Activated CD8-positive, alpha-beta memory T cell treated with anti-CD3 and anti-CD28 coated beads, Interleukin-2, amount 10 ng/mL, durations not matched to agents 7 days and 5 days (primary cell): ENCODE measurements at places on chromosomes 1 and 21.

DNA sequence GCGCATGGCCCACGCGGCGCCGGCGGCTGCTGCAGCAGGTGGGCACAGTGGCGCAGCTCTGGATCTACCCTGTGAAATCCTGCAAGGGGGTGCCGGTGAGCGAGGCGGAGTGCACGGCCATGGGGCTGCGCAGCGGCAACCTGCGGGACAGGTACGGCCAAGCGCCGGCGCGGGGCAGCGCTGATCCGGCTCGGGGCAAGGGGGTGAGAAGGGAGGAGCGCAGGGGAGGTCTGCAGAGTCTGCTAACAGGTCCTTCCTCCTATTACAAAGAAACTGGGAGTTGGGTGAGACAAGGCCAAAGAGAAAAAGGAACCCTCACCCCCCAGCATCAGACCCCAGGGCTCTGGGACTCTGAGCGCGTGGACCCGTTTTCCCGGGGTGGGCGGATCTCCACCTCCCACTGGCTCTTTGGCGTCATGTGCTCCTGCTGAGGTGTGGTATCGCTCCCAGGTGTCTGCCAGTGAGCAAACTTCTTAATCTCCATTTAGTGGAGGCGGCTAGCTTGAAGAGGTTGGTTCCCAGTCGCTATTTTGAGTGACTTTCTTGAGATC, 431 bp downstream of the MTARC1 start:
- no peaks in the 10 kb centered on the region for H3K36me3 ChIP-seq
- H3K4me3 ChIP-seq, result no peak overlapping the region
- H3K27ac ChIP-seq, result no peak overlapping the region
- H3K27me3 ChIP-seq, result peaks cover 70% of the 10 kb centered on the region

- no peak for DNase-seq
- peaks cover 46% of the 10 kb centered on the region for H3K36me3 ChIP-seq
- H3K27me3 ChIP-seq, result no peaks in the 10 kb centered on the region
- peaks cover 30% of the 10 kb centered on the region for H3K4me1 ChIP-seq
Measured at GRCh38 chr1:23367451-23367790, 2.2 kb downstream of the ZNF436 start.

GRCh38 chr1:15524283-15525049, 451 bp upstream of the CASP9 start:
- H3K36me3 ChIP-seq, result peaks cover 5% of the 10 kb centered on the region
- peak; percentile 100 for DNase-seq
- H3K27ac ChIP-seq, result peak overlapping the region; percentile 100
- peaks cover 55% of the 10 kb centered on the region for H3K4me1 ChIP-seq
- no peaks in the 10 kb centered on the region for H3K27me3 ChIP-seq
- peak overlapping the region; percentile 87 for H3K4me3 ChIP-seq

DNA sequence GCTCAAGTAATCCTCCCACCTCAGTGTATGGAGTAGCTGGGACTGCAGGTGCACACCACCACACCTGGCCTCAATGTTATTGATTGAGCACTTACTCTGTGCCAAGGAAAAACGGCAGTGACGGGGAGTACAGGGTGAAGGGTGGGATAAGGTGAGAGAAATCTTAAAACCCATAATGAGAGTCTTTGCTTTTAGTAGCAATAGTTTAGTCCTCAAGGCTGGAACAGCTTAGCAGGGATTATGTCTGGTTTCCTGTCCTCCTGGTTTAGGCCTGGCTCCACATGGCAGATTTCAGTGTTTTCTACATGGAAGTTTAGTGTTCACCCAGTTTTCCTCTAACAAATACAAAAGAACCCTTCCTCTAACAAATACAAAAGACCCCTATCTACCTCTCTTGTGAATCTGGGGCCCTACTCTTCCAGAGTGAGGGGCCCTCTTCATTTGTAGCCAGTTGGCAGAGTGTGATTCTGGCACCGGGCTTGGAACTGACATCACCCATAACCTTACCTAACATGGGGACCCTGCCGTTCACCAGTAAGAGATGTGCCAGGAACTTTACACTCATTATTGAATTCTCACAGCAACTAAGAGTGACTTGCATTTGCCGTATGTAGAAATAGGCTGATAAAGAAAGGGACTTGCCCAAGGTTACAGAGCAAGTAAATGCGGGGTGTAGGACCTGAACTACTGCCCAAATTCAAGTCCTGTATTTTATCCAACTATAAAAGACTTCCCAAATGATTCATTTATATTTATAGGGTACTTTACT, 6.9 kb downstream of the ZNF691 start:
- peaks cover 57% of the 10 kb centered on the region for H3K36me3 ChIP-seq
- H3K4me1 ChIP-seq, result peaks cover 15% of the 10 kb centered on the region
- DNase-seq, result no peak
- no peak overlapping the region for H3K4me3 ChIP-seq
- H3K27me3 ChIP-seq, result no peaks in the 10 kb centered on the region
- H3K27ac ChIP-seq, result no peak overlapping the region

DNA sequence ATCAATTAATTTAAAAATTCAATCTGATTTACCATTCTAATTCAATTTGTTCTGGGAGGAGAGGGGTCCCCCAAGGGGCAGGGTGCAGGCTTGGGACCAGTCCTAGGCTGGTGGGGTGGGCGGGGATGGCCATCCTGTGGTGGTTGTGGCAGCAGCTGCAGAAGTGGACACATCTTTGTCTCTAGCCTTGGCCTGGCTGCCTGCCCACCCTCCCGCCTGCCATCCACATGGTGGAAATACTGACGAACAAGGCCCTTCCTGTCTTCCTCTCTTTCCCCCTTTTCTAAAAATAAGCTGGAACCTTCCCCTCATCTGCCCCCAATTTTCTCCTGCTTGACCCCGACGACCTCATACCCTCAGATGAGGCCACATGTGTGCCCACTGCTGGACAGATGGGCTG, 130.9 kb downstream of the FOXD2 start:
- H3K4me3 ChIP-seq, result no peak overlapping the region
- H3K27ac ChIP-seq, result no peak overlapping the region
- H3K27me3 ChIP-seq, result peaks cover 7% of the 10 kb centered on the region

DNA sequence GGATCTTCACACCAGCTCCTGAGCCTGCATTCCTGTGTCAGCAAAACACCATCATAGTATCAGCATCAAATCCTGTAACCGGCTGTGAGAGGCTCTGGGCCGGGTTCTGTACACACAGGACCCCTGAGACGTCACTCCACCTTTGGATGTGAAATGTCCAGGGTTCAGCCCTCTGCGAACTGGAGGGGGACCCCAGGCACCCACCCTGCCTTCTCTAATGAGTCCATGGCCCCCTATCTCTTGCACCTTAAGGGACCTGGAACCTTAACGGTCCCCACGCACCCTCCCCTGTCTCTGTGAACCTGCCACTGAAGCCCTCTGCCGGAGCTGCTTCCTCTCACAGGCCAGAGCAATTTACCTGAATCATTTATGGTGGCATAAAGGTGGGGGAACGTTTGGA, 257.8 kb downstream of the NPHP4 start:
- no peak for DNase-seq
- peaks cover 8% of the 10 kb centered on the region for H3K27me3 ChIP-seq
- peaks cover under 1% of the 10 kb centered on the region for H3K4me1 ChIP-seq
- H3K4me3 ChIP-seq, result no peak overlapping the region
- H3K27ac ChIP-seq, result no peak overlapping the region
- H3K36me3 ChIP-seq, result no peaks in the 10 kb centered on the region

DNA sequence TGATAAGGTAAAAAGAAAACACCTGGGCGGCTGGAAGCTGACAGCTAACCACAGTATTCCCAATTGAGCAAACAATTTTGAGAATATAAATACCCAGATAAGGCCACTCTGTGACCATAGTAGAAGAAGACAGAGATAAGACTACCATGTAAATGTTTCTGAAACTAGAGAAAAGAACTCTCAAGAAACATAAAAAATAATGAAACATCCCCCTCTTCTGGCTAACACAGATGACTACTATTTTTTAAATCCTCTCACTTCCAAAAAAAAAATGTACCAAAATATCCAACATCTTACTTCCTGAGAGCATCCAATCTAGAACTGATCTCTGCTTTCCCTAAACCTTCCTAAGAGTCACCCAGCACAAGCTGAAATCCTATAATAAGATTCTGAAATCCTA, 125.9 kb downstream of the HFM1 start:
- H3K4me1 ChIP-seq, result no peaks in the 10 kb centered on the region
- H3K27me3 ChIP-seq, result peaks cover 16% of the 10 kb centered on the region
- H3K4me3 ChIP-seq, result no peak overlapping the region
- no peak overlapping the region for H3K27ac ChIP-seq

DNA sequence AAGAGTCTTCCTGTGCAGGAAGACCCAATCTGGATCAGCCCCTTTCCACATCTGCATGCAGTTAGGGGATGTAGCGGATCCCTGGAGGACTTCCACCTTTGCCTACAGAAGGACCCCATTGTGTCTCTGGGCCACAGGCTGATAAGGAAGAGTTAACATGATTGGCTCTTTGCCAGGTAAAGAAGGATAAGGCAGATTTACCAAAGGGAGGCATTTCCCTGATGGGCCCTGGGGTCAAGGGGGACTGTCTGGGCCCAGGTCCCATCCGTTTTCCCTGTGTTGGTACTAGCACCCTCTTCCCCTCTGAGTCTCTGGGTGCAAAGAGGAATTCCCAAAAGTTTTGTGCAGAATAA, 29.1 kb downstream of the SLC26A9 start:
- H3K4me1 ChIP-seq, result peaks cover 6% of the 10 kb centered on the region
- H3K4me3 ChIP-seq, result no peak overlapping the region
- peaks cover 15% of the 10 kb centered on the region for H3K27me3 ChIP-seq
- DNase-seq, result peak; percentile 15
- H3K36me3 ChIP-seq, result no peaks in the 10 kb centered on the region
- no peak overlapping the region for H3K27ac ChIP-seq

- H3K36me3 ChIP-seq, result no peaks in the 10 kb centered on the region
- H3K4me3 ChIP-seq, result no peak overlapping the region
Measured at GRCh38 chr1:42420911-42421585, 34.8 kb downstream of the ZMYND12 start.

GRCh38 chr1:219416598-219417238, 196.2 kb downstream of the ZC3H11B start:
- no peaks in the 10 kb centered on the region for H3K36me3 ChIP-seq
- H3K4me1 ChIP-seq, result no peaks in the 10 kb centered on the region
- H3K4me3 ChIP-seq, result no peak overlapping the region
- H3K27ac ChIP-seq, result no peak overlapping the region
- peaks cover 13% of the 10 kb centered on the region for H3K27me3 ChIP-seq

- H3K36me3 ChIP-seq, result peaks cover 23% of the 10 kb centered on the region
- H3K27ac ChIP-seq, result peak overlapping the region; percentile 96
- peaks cover 37% of the 10 kb centered on the region for H3K4me1 ChIP-seq
- no peaks in the 10 kb centered on the region for H3K27me3 ChIP-seq
- H3K4me3 ChIP-seq, result peak overlapping the region; percentile 92
Measured at GRCh38 chr1:154272999-154273563, 652 bp downstream of the HAX1 start.

DNA sequence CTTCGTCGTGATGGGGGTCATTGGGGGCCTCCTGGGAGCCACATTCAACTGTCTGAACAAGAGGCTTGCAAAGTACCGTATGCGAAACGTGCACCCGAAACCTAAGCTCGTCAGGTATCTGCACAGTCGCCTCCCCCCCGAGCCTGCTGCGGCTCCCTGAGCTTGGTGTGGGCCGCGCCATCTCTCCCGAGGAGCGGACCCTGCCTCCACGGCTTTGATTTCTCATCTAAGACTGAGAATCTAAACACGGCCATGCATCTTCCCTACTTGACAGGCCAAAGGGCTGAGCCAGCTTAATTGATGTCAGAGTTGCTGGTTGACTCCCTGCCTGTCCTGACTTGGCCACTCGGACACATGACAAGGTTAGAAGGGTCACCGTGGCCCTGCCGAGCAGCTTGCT, 19.1 kb downstream of the NPPA start:
- H3K27ac ChIP-seq, result no peak overlapping the region
- DNase-seq, result no peak
- no peaks in the 10 kb centered on the region for H3K27me3 ChIP-seq
- peaks cover 6% of the 10 kb centered on the region for H3K36me3 ChIP-seq
- no peaks in the 10 kb centered on the region for H3K4me1 ChIP-seq

GRCh38 chr1:234322979-234323378, 50.3 kb upstream of the COA6 start:
- peaks cover 24% of the 10 kb centered on the region for H3K4me1 ChIP-seq
- no peak overlapping the region for H3K4me3 ChIP-seq
- DNase-seq, result peak; percentile 65
- peaks cover 5% of the 10 kb centered on the region for H3K27me3 ChIP-seq
- no peak overlapping the region for H3K27ac ChIP-seq

DNA sequence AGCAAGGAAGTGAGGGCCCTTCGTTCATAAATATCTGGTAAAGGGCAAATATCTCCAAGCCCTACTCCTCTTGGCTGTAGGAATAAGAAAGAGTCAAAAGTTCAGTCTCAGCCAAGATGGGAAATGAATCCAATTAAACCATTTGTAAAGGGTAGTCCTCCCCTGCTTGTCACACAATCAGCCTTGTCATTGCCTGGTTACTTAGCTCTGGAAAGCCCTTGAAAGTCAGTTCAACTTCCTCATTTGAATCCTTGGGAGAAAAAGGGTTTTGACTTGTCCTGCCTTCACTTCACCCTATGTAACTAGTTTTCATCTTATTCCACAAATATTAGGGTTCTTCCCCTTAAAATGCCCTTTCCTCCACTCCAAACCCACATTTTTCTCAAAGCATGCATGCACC, 100.0 kb downstream of the ELAVL4 start:
- H3K4me3 ChIP-seq, result no peak overlapping the region
- no peak for DNase-seq
- H3K27me3 ChIP-seq, result no peaks in the 10 kb centered on the region
- H3K4me1 ChIP-seq, result no peaks in the 10 kb centered on the region
- H3K27ac ChIP-seq, result no peak overlapping the region

DNA sequence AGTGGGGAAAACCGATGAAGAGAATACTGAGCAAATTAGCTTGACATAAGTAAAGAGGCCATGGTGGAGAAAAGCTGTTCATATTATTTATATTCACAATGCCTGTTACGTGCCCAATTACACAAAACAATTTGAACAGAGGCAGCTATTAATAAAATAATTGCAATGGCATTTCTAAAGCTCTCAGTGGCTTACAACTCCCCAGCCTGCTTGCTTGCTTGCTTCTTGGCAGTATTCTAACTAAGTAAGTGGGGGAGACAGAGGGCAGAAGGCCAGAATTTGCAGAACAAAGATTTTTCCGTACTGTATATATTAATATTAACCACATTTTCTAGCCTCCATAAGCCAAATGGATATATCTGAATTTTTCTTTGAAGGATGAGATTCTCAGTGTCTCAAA, 12.9 kb downstream of the PTPN14 start:
- H3K27me3 ChIP-seq, result peaks cover 16% of the 10 kb centered on the region
- no peak overlapping the region for H3K27ac ChIP-seq
- no peak overlapping the region for H3K4me3 ChIP-seq

GRCh38 chr1:115526900-115527299, 114.9 kb upstream of the VANGL1 start:
- H3K27ac ChIP-seq, result no peak overlapping the region
- DNase-seq, result no peak
- H3K27me3 ChIP-seq, result peaks cover 1% of the 10 kb centered on the region
- H3K36me3 ChIP-seq, result no peaks in the 10 kb centered on the region
- no peak overlapping the region for H3K4me3 ChIP-seq

GRCh38 chr1:44239961-44240371, 26.7 kb downstream of the DMAP1 start:
- no peak overlapping the region for H3K27ac ChIP-seq
- peaks cover 2% of the 10 kb centered on the region for H3K4me1 ChIP-seq
- H3K4me3 ChIP-seq, result no peak overlapping the region
- H3K27me3 ChIP-seq, result no peaks in the 10 kb centered on the region
- no peak for DNase-seq
- H3K36me3 ChIP-seq, result no peaks in the 10 kb centered on the region

GRCh38 chr1:184418652-184419349, 32.0 kb downstream of the C1orf21 start:
- no peak overlapping the region for H3K4me3 ChIP-seq
- peaks cover 21% of the 10 kb centered on the region for H3K27me3 ChIP-seq
- no peak for DNase-seq
